Caudate nucleus (tissue), 63 donors: ENCODE measurements at places on chromosomes 16 and 17.

DNA sequence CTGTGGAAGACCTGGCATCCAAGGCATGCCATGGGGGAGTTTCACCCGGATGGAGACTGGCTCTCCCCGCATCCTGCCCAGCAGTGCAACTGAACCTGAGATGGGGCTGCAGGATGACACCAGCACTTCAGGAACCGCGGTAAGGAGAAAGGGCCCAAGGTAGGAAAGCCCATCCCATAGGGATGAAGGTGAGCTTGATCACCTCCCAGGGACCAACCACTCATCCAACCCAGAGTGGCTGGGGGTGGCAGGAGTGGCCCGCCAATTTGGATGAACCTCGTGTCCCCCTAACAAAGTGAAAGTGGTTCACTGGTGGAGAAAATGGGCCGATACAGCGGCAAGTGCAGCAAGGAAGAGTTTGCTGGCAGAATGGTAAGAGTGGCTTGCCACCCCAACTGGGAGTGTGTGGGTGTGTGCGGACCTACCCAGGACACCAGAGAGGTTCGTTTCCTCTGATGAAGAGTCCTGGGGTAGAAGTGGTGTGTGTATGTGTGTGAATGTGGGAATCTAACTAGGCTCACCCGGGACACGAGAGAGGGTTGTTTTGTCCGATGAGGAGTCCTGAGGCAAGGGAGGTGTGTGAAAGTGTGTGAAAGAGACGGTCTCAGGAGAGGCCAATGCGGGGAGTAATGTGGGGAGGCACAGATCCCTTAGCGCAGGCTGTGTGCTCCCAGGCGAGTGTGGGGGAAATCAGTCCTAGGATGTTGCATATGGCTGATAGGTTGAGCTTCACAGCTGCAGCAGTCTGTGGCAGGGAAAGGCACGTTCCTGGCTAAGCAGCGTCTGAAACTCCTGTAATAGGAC lies 22.6 kb downstream of the ACSM1 start:
- DNase-seq = no peak

- no peak for DNase-seq
Measured at GRCh38 chr16:57023541-57024249, 34.3 kb downstream of the NLRC5 start.

DNA sequence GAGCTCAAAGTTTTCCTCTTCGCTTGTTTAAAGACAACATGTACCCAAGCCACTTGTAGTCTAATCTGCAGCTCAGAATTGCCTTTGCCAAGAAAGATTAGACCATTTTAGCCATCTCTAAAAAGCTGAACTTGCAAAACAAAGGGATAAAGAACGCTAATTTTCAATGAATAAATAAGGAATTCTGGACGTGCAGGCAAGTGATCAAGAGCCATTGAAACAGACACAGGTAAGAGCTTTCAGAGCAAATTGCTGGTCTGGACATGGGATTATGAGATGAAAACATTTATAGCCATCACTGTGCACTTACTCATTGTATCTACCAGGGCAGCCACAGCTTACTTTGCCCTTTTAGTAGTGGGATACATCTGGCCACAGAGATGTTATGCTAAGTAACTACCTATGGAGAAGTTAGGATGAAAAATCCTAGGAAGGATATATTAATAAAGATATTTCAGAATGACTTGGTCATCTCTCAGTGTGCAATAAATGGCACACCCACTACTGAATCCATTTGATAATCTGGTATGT lies 44.4 kb downstream of the RND2 start:
- DNase-seq = no peak

- DNase-seq = no peak
Measured at GRCh38 chr17:42429726-42430447, 6.8 kb upstream of the CAVIN1 start.

DNA sequence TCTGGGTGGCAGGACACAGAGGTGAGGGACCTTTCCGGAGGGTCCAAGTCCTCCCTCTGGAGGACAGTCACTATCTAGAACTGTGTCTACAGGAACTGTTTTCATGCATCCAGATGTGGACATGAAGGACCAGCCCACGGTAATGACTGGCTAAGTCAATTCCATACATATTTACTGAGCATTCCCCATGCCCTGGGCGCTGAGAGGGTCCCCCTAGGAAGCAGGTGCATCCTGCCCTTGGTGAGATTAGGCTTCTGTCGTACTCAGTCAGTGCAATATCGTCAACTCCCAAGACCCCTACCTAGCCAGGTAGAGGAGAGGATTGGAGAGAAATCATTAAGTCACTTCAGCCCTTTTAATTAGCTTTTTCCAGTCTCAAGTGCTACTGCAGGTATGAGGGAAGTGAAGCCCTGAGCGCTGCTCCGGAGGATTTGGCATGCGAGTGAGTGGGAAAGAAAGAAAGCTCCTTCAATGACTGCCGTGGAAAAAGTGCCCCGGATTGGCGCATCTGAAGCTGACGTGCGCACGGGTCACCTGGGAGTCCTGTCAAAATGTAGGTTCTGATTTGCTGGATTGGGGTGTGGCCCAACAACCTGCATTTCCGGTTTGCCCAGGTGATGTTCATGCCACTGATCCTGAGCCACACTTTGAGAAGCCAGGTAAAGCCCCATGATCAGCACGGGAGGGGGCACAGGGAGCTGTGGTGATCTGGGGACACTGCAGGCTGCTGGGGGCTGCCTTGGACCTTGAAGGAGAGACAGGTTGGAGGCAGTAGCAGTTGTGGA lies 367.4 kb upstream of the TNRC6C start:
- no peak for DNase-seq

GRCh38 chr17:75889454-75889853 lies 7.3 kb downstream of the TRIM65 start:
- no peak for DNase-seq

DNA sequence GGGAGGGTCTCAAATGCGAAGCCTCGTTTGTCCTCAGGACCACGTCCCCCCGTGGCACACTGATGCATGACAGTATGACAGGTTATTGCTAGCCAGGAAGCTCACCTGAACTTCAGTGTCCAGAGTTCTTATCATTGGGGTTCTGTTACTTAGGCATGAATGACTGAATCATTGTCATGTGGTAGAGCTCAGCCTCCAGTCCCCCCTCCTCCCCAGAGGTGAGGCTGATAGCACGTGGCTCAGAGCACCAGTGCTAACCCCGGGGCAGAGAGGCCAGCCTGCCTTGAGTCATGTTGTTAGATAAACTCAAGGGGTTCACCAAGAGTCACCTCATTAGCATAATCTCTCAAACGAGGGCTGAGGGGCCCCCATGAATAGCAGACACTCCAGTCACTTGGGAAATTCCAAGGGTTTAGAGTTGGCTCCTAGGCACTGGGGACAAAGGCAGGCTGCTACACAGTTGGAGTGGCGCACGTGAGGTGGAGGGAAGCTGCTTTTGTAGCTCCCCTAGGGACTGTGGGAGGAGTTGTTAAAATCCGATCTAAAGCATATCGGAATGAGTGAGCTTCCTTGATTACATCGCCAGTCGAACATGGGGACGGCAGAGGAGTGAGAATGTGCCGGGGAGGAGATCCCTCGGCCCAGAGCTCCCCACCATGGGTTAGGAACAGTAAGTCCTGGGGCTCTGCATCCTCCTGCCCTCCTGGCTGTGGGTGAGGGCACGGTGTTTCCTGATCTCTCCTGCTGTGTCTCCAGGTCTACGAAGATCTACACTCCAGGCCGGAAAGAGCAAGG lies 18.2 kb downstream of the DHX38 start:
- no peak for DNase-seq

DNA sequence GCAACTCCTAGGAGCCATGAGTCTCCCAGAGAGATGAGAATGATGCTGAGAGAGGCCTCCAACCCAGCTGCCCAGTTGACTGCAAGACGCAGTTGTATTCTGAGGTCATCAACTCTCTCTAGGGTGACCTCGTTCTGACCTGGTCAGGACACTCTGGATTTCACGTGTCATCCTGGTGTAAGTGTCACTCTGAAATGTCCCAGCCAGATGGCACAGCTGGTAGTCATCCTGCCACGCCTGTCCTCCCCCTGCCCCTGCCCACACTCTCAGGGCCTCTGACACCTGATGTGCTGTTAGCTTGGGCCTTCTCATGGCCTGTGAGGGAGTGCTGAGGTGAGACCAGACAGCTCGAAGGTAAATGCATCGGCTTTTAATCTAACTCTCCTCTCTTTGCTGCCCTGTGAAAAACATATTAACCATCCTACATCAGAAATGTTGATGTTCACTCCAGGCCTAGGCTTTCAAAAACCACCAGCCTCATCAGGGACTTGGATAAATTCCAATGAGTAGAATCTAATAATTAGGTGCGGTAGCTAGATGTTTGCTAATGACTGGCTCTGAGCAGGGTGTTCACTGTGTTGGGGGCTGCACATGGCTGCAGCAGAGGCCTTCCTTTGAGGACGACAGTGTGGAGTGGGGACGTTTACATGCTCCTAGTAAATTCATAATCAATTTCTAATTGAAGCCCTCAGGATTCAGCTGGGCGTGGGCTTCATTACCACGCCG lies 13.8 kb downstream of the MLYCD start:
- no peak for DNase-seq

- no peak for DNase-seq
Measured at GRCh38 chr17:18381158-18381952, 3.8 kb downstream of the EVPLL start.

GRCh38 chr16:17647879-17648872 lies 177.4 kb upstream of the XYLT1 start:
- DNase-seq = no peak

DNA sequence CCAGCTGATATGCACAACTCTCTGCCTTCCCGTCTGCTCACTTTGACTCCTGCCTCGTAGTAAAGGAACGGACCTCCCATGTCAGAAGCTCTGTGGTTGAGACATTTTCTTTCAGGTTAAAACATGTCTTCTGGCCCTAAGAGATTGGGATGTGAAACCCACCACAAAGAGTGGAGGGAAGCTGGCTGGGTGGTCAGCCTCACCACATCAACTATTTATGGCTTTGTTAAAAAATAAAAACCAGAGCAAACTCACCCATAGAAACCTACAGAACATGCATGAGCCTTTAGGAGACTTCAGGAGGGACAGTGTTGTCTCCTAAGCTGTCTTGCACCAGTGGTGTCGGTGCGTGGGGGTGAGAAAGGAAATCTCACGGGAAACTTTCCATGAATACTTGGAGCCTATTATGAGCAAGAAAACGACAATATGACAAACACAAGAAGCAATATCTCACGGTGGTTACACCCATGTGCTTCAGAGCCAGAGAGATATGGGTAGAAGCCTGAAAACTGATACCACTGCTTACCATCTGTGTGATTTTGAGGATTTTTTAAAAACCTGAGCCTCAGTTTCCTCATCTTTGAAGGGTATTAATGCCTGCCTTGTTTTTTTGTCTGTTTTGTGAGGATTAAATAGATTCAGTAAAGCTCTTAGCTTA lies 61.7 kb upstream of the XYLT1 start:
- DNase-seq = no peak

- no peak for DNase-seq
Measured at GRCh38 chr17:1714980-1715802, 5.0 kb upstream of the TLCD2 start.

GRCh38 chr16:49734331-49734730 lies 121.6 kb downstream of the ZNF423 start:
- DNase-seq = no peak

DNA sequence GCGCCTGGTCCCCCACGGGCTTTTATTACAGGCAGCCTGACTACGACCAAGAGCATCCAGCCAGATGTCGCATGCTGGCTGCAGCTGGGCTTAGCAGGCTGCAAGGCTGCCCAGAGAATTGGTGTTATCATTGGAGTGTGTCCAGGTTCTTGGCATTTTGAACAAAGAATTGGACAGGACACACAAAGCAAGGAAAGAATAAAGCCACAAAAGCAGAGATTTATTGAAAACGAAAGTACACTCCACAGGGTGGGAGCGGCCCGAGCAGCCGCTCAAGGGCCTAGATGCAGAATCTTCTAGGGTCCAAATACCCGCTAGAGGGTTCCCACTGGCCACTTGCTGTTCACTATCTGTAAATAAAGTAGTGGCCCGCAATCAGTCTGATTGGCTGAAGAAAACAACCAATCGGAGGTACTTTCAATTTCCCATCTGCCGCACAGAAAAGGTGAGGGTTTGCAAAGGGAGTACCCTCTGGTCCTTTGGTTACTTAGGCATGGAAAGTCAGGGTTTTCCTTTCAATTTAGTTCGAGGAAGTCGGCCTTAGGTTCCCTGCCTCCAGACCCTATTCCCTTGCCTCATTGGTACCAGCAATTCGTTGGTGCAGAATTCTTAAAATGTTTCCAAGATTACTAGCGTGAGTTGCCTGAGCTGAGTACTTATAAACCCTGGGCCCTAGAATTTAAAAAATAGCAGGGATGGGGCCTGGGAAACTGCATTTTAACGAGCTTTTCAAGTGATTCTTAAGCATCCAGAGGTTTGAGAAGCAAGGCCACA lies 38.5 kb upstream of the CNEP1R1 start:
- DNase-seq = no peak

DNA sequence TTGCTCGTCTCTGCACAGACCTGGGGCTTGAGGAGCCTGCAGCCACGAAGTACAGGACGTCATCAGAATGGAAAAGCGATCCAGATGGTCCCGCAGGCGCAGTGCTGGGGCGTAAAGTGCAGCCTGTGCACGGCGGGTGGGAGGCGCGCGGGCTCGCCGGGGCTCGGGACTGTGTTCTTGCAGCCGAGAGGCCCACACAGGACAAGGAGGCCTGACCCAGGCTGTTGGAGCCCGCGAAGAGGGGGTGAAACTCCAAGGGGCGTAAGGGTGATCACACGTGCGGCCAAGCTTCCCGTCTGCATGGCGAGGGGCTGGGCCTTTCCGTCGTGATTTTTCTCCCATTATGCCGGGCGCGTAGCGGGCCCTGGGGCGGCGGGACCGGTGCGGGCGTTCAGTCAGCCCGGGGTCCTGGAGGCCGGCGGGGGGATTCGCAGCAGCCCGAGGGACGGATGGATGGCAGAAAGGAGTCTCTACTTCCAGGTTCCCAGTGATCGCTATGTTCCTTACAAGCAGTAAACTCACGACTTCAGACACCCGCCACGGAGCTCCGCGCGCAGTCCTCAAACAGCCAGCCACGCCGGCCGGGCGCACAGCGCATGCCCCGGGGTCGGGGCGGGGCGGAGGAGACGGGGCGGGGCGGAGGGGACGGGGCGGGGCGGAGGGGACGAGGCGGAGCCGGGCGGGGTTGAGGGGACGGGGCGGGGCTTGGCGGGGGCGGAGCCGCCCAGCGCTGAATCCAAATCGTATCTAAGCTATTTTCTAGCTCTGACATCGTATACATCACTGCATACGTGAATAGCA lies 141.0 kb upstream of the KCNJ18 start:
- DNase-seq = peak; percentile 81

GRCh38 chr16:20897922-20898321 lies 2.2 kb downstream of the DCUN1D3 start:
- no peak for DNase-seq

- peak; percentile 56 for DNase-seq
Measured at GRCh38 chr17:48816774-48817590, at the start of gene TTLL6. Gene TTLL6 (minus strand): TSS chr17:48817229. CDS start chr17:48817072, 157 bp downstream.

GRCh38 chr17:49259663-49260010 lies 29.1 kb upstream of the PHOSPHO1 start:
- no peak for DNase-seq

DNA sequence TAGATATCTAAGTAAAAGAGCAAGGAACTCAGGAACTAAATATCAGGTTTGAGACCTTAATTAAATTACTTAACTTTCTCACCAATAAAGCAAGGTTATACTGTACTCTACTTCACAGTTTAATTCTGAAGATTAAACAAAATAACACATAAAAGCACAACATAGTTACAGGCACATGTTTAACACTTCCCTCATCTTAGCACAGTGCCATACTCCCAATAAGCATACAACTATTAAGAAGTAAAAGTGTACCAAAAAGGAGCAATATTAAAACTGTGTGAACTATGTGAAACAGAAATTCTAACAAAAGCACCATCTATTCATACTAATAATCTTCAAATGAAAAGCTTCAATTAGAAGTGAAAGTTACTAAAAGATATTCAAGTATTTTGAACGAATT lies 2.2 kb downstream of the APPBP2 start:
- DNase-seq = no peak
